ENCODE measurements at places on chromosomes 4 and X. TPM values are rescaled to one million over a fixed set of nuclear protein-coding genes. Genes with fewer than 3 reads are reported as not detected.

The ODAPH gene
- total RNA-seq, result not detected

The FRMPD4 gene
- not detected for total RNA-seq

The EMCN gene
- total RNA-seq, result not detected

The STATH gene
- not detected for total RNA-seq

The GSX2 gene
- not detected for total RNA-seq

The FABP2 gene
- total RNA-seq, result not detected

- H3K27me3 ChIP-seq, result no peaks in the 10 kb centered on the region
- peaks cover 45% of the 10 kb centered on the region for H3K36me3 ChIP-seq
- DNase-seq, result no peak
- no peak overlapping the region for H3K27ac ChIP-seq
Measured at GRCh38 chrX:154046031-154046781, 26.5 kb upstream of the IRAK1 start.

DNA sequence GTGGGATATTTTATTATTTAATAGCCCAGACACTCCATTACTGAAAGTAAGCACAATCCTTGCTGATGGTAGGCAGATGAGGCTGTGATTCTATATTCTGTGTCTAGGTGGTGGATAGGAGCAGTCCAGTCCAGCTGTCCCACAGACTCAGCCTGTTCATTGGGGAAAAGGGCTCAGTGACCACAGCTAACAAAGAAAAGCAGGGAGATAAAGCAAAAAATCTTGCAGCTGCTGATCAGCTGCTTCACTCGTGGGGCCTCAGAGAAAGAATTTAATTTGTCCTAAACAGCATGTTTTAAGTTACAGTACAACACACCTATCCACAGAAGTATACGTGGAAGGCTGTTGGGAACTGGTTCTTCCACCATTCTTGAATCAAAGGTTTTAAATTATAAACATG is 40.7 kb upstream of the ANK2 start:
- H3K4me1 ChIP-seq, result no peaks in the 10 kb centered on the region
- no peak overlapping the region for H3K4me3 ChIP-seq
- H3K36me3 ChIP-seq, result no peaks in the 10 kb centered on the region
- H3K27ac ChIP-seq, result no peak overlapping the region

DNA sequence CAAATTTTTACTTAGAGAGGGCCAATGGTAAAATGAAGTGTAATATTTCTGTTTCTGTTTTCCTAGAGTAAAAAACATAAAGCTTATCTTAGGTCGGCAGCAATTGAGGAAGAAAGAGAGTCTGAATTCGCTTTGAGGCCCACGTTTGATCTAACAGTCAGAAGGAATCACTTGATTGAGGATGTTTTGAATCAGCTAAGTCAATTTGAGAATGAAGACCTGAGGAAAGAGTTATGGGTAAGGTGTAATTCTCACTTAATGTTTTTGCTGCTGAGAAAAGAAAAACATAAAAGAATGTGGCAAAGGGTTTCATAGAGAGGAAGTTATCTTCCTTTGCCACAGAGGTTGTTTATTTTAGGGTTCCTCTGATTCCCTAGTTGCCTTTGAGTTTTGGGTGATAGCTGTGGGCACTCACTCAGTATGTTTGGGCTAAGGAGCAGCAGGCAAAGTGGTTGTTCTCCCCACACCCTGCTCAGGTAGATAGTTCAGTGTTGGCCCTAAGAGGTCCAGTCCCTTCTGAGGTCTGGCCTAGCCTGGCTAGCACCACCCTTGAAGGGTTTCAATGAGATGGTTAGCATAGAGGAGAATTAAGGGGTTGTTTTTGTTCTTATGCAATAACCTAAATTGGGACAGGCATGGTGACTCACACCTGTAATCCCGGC is 32.3 kb downstream of the HERC5 start:
- no peak for DNase-seq
- no peaks in the 10 kb centered on the region for H3K27me3 ChIP-seq
- H3K4me1 ChIP-seq, result peaks cover 14% of the 10 kb centered on the region
- peak overlapping the region; percentile 60 for H3K27ac ChIP-seq
- H3K4me3 ChIP-seq, result no peak overlapping the region
- peaks cover 26% of the 10 kb centered on the region for H3K36me3 ChIP-seq

- H3K27me3 ChIP-seq, result no peaks in the 10 kb centered on the region
- H3K36me3 ChIP-seq, result no peaks in the 10 kb centered on the region
- no peak overlapping the region for H3K27ac ChIP-seq
- H3K4me1 ChIP-seq, result no peaks in the 10 kb centered on the region
- DNase-seq, result no peak
Measured at GRCh38 chr4:85724791-85725563, 250.0 kb downstream of the ARHGAP24 start.

- no peak overlapping the region for H3K4me3 ChIP-seq
- no peaks in the 10 kb centered on the region for H3K4me1 ChIP-seq
- H3K27me3 ChIP-seq, result no peaks in the 10 kb centered on the region
- no peak for DNase-seq
Measured at GRCh38 chr4:129335276-129335675, 239.3 kb downstream of the C4orf33 start.

DNA sequence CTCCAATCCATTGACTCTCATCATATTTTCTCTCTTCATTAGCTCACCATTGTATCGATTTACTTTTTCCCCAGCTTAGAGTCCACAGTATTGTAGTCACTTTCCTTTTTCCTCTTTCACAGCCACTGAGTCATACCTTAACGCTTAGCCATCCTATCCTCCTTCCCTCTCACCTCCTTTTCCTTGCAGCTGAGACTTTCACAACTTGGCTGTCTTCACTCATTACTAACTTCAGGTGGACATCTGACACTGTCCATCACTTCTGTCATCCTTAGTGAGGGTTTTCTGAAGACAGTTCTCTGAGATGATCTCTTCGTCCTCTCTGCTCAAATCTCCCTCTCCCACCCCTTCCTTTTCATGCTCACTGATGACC is 70.5 kb upstream of the ESX1 start:
- H3K27me3 ChIP-seq, result no peaks in the 10 kb centered on the region
- no peak for DNase-seq
- no peak overlapping the region for H3K27ac ChIP-seq
- H3K4me3 ChIP-seq, result no peak overlapping the region
- no peaks in the 10 kb centered on the region for H3K4me1 ChIP-seq

DNA sequence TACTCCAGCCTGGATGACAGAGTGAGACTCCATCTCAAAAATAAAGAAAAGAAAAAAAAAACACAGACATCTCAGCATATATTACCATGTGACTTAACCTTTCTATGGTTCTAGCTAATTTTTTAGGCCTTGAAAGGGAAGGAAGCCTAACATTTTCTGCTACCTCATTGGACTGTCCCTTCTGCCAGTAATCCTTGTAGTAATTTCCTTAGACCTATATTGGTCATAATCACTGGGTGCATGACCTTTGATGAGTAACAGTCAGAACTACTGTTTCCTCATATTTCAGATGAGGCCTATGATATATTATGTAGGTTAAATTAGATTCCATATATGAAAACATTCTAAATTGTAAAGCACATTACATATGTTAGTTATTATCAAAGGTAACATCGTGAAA is 9.6 kb downstream of the XIAP start:
- H3K4me3 ChIP-seq, result peak overlapping the region; percentile 13
- DNase-seq, result no peak
- H3K4me1 ChIP-seq, result peaks cover 8% of the 10 kb centered on the region
- H3K27me3 ChIP-seq, result no peaks in the 10 kb centered on the region
